ENCODE measurements at places on chromosomes 12 and 14.

DNA sequence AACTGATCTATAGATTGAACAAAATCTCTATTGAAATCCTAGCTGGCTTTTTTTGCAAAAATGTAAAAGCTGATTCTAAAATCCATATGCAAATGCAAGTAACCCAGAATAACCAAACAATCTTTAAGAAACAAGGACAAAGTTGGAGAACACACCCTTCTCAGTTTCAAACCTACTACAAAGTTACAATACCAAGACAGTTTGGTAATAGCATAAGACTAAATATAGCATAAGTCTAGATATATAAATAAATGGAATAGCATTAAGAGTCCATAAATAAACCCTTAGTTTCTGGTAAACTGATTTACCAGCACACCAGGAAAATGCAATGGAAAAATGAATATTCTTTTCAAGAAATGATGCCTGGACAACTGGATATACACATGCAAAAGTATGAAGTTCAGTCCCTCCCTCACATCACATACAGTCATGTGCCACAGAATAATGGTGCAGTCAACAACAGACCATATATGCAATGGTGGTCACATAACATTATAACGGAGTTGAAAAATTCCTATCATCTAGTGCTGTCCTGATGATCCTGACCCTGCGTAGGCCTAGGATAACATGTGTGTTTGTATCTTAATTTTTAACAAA is 94.5 kb upstream of the GRIN2B start:
- DNase-seq: no peak

DNA sequence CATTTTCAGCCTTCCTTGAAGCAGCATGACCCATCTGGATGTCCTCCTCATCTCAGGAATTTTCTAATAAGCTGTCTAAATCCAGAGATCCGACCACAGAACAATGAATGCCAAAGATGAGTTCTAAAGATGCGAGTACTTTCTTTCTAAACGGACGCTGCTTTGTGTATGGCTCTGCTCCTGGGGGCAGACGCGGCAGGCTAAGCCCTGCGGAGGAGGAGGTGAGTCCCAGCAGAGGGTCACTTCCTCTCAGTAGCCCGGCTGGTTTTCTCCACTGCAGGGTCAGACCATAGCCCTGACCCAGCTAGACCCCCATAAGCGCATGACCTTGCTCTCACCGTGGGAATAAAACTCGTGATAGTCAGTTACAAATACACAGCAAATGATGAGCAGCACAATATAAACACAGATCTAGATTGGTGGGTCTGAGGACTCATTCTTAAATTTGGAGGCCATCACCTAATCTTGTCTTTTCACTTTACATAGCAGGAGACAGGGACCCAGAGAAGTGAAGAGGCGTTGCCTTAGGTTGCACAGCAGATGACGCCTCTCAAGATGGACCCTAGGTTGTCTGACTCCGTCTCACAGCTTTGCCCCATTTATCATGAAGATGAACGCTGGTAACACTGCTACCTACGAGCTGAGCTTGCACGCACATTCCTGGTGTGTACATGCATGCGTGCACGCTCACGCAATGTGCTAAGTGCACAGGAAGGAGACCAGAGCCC is 16.6 kb downstream of the SSH1 start:
- peak; percentile 73 for DNase-seq

GRCh38 chr12:28218875-28219274 is 28.6 kb downstream of the CCDC91 start:
- DNase-seq: no peak

DNA sequence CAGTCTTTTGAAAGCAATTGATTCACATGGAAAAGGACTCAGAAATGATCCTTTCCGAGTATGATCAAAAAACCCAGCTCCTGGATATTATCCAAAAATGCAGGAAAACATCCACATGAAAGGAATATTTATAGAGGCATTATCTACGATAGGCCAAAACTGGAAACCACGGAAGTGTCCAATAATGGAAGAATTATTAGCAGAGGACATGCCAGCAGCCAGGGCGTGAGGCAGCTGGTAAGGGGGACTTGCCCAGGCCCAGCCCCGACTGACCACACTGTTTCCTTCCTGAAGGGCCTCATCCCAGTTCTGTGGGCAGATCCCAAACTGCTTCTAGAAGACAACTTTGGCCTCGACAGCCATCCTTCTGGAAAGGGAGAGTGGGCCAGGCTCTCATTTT is 20.5 kb downstream of the ACTN1 start:
- DNase-seq: no peak

DNA sequence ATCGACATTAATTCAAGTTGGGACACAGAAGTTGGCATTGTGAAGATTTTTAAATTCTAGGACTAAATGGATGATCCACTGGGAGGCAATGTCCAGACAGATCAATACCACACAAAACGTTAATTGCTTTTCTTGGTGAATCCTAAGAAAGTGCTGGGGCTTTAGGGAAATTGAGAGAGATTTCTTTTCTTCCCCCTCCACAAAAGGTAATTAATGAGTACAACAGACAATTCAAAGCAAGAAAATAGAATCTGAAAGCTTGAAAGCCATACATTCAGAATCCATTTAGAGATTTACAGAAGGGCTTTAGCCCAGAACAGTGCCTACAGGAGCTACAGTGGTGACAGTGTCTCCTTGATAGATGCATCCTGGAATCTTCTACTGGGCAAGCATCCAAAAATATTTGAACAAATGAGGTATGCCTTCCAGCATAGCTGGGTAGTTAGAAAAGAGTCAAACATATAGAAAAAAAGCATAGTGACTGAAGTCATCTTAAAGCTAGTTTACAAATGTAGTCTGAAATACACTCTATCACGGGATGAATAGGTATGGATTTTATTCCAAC is 718.1 kb downstream of the DIO2 start:
- DNase-seq: peak; percentile 36

DNA sequence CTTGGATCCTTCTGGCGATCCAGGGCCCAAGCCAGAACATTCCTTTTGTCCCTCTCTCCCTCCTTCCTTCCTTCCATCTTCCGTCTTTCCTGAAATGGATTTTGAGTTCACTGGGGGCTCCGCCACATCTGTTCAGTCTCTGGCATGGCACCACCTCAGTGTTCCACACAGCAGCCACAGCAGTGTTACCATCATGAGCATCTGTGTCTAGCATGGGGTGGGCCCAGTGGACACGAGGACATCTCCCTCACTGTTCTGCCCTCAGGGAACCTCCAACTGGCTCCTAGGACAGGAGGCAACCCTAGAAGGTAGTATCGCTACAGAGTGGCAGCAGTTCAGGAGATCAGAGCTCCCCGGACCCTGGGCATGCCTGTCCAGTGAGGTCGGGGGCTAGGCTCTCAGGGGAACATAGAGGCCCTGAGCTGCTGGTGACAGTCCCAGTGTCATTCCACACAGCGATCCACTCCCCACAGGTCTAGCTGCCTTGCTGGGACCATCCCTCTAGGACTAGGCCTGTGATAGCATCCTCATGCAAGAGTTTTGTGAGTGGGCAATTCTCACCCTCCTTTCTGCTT is 59.0 kb downstream of the GALNT16 start:
- no peak for DNase-seq

- peak; percentile 3 for DNase-seq
Measured at GRCh38 chr14:88882236-88882635, 57.8 kb downstream of the TTC8 start.

- DNase-seq: no peak
Measured at GRCh38 chr14:76673261-76673660, 88.0 kb upstream of the VASH1 start.

DNA sequence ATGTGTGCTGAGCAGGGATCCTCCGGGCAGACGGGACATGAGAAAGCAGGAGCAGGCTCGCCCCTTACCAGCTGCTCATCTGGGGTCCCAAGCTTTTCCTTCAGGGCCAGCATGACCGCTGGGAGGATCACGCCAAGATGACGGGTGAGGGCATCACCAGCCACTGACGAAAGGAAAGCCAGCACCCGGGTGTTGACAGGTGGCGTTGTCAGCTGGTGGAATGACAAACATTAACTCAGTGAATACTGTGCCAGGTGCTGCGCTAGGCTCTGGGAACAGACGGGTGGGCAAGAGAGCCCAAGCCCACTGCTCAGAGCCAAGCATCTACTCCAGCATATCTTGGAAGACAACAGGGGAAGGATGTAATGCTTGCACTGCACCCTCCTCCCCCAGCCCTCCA is 21.3 kb upstream of the RAB35 start:
- DNase-seq: no peak

DNA sequence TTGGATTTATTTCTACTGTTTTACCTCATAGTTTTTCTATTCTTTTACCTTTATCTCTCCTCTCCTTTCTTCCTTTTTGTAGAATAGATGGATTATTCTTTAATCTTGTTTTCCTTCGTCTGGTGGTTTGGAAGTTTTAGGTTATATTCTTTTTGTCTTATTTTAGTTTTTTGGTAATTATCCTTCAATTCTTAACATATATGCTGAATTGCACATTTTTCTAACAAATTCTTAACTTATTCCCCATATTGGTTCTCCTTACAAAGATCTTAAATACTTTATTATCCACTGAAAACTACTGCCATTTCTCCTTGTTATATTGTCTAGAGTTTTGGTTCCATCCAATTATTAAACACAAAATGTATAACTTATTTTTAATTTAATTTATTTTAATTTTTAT is 42.3 kb downstream of the CATSPERB start:
- DNase-seq: no peak

GRCh38 chr12:512933-513332 is 53.2 kb downstream of the B4GALNT3 start:
- no peak for DNase-seq

DNA sequence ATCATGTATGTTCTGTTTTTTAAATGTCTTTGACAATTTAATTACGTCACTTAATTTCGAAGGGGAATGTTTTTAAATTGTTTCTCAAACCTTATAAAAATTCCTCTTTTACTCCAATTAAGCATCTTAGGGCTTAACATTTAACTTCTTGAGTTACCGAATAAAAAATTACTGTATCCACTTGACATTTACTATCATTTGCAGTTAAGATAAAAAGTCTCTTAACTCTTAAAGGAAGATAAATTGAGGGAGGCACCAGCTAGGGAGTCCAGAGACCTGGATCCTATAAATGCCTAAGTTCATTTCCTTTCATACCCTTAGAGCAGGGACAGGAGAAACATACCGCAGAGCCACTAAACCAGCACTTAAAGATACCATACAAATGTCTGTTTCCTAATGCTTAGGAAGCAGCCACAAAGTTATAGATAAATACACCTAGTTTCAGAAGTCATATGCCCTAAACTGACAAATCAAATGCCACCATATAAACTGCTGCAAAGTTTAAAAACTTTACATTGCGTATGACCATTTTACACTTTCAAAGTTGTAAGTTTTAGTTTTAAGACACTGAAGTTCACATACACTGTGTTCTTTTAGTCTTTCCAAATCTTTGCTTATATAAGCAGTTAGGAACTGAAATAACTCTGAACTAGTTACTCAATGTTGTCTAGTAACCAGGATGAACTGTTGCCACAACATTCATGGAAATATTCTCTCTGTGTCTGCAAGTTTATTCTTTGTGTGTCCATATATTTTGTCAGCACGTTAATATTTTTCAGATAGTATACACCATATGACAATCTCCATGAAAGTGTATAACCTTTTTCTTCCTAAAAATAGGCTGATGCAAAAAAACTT is 71.2 kb downstream of the GALNT4 start:
- DNase-seq: peak; percentile 46

- no peak for DNase-seq
Measured at GRCh38 chr12:49980501-49981349, 8.0 kb downstream of the AQP6 start.

DNA sequence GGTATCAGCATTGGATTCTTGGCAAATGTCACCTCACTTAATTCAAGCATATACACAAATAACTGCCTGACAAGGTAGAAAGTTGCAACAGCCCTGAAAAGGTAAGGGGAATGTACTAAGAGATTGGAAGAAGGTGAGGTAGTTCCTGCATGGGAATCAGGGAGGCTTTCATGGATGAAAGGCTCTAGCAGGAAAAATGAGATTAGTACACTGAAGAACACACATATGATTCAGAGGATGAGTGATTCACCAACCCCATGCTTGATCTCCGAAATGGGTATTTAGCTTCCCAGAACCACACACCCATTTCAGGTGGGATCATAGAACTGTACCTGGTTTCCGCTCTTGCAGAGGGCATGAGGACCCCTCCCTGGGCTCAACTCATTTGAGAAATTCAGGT is 65.8 kb downstream of the PAH start:
- DNase-seq: no peak

GRCh38 chr14:75812622-75813021 is 151.6 kb downstream of the TTLL5 start:
- DNase-seq: no peak

DNA sequence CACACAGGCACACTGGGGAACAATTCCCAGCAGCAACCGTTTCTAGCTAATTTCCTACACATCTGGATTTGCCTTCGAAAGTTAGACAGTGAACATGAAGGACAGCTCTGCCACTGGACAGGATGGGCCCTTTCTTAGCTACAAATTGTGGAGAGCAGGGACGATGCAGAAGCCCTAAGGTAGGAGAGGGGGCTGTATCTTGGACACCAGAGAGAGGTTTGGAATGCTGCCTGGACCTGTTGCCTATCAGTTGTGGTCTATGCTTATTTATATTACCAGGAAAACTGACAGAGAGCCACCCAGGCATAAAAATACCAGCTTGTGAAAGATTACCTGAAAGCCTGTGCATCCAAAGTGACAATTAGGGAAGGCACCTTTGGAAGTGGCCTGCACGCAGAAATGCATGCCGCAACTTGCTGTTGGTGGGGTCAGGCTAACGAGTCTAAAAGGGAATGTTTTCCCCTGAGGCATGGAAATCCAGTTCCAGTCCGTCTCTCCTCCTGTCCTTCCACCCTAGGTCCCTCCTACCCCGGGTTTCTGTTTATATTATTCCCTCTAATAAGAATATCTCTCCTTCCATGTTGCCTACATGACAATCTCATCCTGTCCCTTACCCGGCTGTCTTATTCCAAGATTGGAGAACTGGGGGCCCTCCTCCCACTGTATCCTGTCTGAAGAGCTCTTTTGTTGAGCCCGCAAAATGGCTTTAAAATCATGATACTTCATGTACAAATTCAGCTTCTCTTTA is 60.2 kb downstream of the MDM2 start:
- DNase-seq: no peak

All from fibroblast of skin of abdomen (primary cell).